ENCODE measurements at places on chromosomes 12 and 14.

- DNase-seq, result no peak
Observed at GRCh38 chr12:49946086-49946485, 4.5 kb upstream of the AQP2 start.

DNA sequence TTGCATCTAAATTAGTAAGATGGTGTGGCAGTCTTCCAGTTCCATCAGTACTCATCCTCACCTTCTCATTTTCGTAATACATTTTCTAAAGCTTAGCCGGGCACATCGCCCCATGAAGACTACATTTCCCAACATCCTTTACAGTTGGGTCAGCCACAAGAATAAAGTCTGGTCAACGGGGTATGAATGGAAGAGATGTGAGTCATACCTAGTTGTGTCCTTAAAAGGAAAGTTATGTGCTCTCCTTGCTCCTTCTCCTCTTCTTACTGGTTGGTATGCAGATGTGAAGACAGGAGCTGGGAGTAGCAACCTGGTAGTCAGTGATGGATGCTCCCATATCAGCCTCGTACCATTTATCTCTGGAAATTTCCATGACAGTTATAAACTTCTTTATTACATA lies 35.9 kb upstream of the EGLN3 start:
- no peak for DNase-seq

DNA sequence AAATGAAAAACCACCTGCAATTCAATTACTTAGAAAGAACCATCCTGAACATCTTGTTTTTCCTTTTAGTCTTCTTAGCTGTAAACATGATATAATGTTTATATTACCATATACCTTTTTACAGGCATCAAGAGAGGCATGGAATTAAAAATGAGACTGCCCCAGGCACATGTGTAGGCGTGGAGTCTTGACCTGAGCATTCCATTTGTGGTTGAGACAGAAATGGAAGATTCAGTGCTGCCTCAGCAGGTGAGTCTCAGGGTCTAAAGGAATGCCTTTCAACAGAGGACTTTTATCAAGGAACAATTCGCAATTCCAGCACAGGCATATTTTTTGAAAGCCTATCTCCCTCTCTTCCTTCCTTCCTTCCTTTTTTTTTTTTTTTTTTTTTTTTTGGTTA lies 8.0 kb upstream of the NANOGNB start:
- DNase-seq, result no peak

- no peak for DNase-seq
Observed at GRCh38 chr12:53005215-53005985, 856 bp upstream of the EIF4B start.

GRCh38 chr12:123444092-123445026 lies 7.9 kb upstream of the RILPL2 start:
- no peak for DNase-seq

DNA sequence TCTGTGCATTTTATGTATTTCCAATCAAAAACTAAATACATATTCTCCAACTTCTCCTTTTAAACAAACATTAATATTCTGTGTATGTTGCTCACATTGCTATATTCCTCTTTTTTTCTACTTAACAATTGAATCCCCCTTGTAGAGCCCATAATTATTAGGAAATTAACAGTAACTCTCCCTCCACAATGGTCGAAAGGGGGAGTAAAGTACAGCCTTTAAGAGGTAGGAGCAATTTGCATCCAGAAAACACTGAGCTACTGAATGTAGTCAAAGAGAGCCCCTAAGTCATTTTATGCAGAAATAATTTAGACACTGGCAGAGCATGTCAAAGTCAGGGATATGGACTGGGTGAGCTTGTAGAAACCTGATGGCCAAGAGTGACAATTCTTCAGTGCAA lies 57.2 kb upstream of the SCN8A start:
- DNase-seq, result peak; percentile 31

GRCh38 chr14:23605931-23606585 lies 27.5 kb upstream of the JPH4 start:
- no peak for DNase-seq

GRCh38 chr14:20808162-20808483 lies 5.5 kb upstream of the RNASE1 start:
- DNase-seq, result no peak
